Activated CD4-positive, alpha-beta T cell treated with anti-CD3 and anti-CD28 coated beads, Interleukin-2, amount 10 ng/mL, durations not matched to agents 7 days and 5 days (primary cell): ENCODE measurements at places on chromosomes 11 and 22. TPM values are rescaled to one million over a fixed set of nuclear protein-coding genes. Genes with fewer than 3 reads are reported as not detected.
A peak's percentile ranks its signal among the peaks of the same experiment; 100 is the strongest.

APOA1 gene
- total RNA-seq: 0.25 TPM

OR8G1 gene
- not detected for total RNA-seq

CD82 gene
- 126 TPM for total RNA-seq

SPTBN2 gene
- 0.25 TPM for total RNA-seq

SCARF2 gene
- total RNA-seq: 1.2 TPM

RTCB gene
- 49.1 TPM for total RNA-seq

- no peaks in the 10 kb centered on the region for H3K27me3 ChIP-seq
- H3K27ac ChIP-seq: no peak overlapping the region
- H3K4me3 ChIP-seq: no peak overlapping the region
- no peaks in the 10 kb centered on the region for H3K36me3 ChIP-seq
- H3K4me1 ChIP-seq: no peaks in the 10 kb centered on the region
- DNase-seq: no peak
Measured at GRCh38 chr11:86555866-86556265, 116.5 kb downstream of the ME3 start.

DNA sequence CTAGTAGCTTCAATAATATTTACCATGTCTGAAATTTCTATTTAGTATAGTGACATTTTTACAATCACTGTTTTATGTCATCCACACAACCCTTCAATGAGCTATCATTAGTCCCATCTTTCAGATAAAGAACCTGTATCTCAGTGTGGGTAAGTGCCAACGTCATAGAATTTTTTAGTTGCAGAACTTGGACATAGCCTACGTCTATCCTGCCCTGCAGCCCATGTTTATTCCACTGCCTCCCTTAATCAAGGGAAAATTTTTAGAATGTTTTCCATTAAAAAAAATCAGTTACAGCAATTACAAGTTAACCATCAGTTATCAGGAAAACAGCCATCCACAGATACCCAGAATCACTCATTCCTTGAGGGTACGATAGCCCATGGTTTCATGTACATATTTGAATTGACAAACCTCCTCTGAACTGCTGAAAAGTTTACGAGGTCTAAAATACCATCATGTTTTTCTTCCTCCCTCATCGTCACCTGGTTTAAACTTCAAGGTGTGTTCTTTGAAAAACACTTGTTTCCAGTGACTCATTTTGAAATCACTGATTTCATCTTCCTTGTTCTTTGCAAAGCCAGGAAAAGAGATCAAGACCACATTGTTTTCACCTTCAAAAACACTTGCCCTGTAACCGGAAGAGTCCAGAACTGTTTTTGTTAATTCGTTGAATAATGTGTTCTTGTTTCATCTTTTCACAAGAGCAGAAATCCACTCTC lies 100.9 kb downstream of the FAM76B start:
- peaks cover 25% of the 10 kb centered on the region for H3K36me3 ChIP-seq
- no peaks in the 10 kb centered on the region for H3K27me3 ChIP-seq
- peaks cover 20% of the 10 kb centered on the region for H3K4me1 ChIP-seq

DNA sequence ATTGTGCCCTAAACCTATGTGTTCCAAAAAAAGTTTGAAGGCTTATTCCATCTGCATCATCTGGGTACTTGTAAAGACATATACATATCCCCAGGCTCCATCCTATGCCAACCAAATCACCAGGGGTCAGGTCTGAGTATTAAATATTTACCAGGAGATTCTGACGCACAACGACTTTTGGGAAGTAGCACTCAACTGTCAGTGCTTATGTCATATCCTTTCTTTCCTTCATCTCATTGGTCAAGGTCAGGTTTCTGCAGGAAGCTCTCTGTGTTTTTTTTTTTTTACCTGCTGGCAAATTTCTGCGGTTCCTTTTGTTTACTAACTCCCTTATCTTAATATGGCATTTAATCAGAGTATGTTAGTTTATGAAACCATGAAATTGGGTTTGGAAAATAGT lies 22.5 kb upstream of the CYP2R1 start:
- no peak overlapping the region for H3K27ac ChIP-seq
- DNase-seq: no peak
- H3K36me3 ChIP-seq: peaks cover 11% of the 10 kb centered on the region
- no peak overlapping the region for H3K4me3 ChIP-seq
- no peaks in the 10 kb centered on the region for H3K27me3 ChIP-seq
- H3K4me1 ChIP-seq: no peaks in the 10 kb centered on the region

GRCh38 chr22:37194750-37195149 lies 6.7 kb upstream of the C1QTNF6 start:
- H3K27me3 ChIP-seq: no peaks in the 10 kb centered on the region
- H3K27ac ChIP-seq: peak overlapping the region; percentile 74
- peaks cover 13% of the 10 kb centered on the region for H3K36me3 ChIP-seq
- H3K4me3 ChIP-seq: no peak overlapping the region

DNA sequence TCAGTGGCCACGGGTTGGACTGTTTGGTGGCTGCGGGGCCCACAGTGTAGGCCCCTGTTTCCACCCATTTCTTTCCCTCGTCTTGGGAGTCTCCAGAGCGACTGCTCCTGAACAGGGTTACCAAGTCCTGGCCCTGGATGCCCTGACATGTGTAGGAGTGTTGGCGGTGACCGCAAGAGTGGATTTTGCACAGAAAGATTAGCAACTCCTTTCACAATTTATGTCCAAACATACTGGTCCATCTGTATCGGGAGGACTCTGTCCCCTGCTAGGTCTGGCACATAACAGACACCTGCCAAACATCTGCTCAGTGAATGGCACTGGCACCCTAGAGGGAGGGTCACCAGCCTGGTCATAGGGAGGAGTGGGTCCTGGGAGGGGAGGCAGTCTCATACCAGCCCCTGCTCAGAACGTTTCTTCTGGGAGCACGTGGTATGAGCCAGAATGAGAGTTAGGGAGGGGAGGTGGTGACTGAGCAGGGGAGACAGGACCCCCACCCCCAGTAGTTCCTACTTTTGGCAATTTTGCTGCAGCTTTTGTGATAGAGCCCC lies 3.4 kb upstream of the APOA1 start:
- H3K27me3 ChIP-seq: no peaks in the 10 kb centered on the region
- H3K27ac ChIP-seq: no peak overlapping the region
- peaks cover 4% of the 10 kb centered on the region for H3K4me1 ChIP-seq
- DNase-seq: no peak

DNA sequence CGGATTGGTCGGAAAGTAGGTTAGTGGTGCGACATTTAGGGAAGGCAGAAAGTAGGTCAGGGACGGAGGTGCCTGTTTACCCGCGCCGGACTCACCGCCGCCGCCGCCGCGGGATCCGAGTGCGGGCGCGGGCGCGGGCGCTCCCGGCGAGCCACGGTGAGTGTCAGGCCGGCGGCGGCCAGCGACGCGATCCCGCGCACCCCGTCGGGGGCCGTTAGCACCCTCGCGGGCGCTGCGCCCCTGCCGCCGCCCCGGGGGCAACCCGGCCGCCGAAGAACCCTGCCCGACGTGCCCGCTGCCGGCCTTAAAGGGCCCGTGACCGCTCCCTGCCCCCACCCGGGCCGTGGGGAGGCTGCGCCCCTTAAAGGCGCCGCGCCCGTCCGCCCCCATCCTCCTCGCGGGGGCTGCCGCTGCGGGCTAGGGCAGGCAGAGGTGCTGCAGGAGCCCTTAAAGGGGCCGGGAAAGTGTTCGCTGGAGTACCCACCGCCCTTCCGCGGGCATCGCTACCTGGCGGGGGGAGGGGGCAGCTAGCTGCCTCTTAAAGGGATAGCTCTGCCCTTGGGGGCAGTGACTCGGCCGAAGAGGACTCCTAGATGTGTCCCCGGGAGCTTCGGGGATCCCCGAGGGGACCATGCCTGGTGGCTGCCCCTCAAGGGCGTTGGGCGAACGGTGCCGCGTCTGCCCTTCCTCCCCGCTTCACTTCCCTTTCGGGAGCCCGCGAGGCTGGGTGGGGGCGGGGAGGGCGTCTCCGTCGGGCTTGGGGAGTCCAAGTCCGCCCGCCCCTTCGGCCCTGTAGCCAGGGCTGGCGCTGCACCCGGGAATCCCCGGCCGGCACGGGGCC lies at the start of gene BMAL1:
TSS of gene BMAL1 (plus strand) at position 23 of the 841 bp plus-strand sequence. CDS start 76,519 bp downstream, outside the sequence.
- H3K27me3 ChIP-seq: peaks cover 41% of the 10 kb centered on the region
- H3K36me3 ChIP-seq: peaks cover 7% of the 10 kb centered on the region
- peaks cover 56% of the 10 kb centered on the region for H3K4me1 ChIP-seq
- H3K4me3 ChIP-seq: peak within 1 kb of the TSS; percentile 95

- H3K36me3 ChIP-seq: no peaks in the 10 kb centered on the region
- no peaks in the 10 kb centered on the region for H3K4me1 ChIP-seq
- no peak for DNase-seq
- no peak overlapping the region for H3K27ac ChIP-seq
- H3K4me3 ChIP-seq: no peak overlapping the region
Measured at GRCh38 chr11:2737226-2737590, 37.4 kb upstream of the KCNQ1OT1 start.

- no peaks in the 10 kb centered on the region for H3K4me1 ChIP-seq
- H3K4me3 ChIP-seq: no peak overlapping the region
- no peaks in the 10 kb centered on the region for H3K36me3 ChIP-seq
- H3K27ac ChIP-seq: no peak overlapping the region
- DNase-seq: no peak
- H3K27me3 ChIP-seq: peaks cover 1% of the 10 kb centered on the region
Measured at GRCh38 chr11:74427384-74427886, 29.2 kb upstream of the PGM2L1 start.

DNA sequence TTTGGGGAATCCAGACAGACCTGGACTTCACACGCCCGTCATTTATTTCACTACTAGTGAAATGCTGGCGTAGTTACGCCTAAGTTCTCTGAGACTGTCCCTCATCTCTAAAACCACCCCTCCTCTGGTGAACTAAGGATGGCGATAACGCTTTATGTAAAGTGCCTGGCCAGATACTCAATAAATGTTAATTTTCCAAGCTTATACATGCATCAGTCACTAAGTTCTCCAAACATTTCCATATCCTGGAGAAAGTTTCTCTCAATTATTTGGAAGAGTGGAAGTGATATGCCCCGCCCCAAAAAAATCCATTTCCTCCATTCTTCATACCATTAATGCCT lies 1.1 kb upstream of the FBXO3 start:
- H3K27me3 ChIP-seq: peaks cover 26% of the 10 kb centered on the region
- DNase-seq: no peak
- H3K4me3 ChIP-seq: peak overlapping the region; percentile 92

DNA sequence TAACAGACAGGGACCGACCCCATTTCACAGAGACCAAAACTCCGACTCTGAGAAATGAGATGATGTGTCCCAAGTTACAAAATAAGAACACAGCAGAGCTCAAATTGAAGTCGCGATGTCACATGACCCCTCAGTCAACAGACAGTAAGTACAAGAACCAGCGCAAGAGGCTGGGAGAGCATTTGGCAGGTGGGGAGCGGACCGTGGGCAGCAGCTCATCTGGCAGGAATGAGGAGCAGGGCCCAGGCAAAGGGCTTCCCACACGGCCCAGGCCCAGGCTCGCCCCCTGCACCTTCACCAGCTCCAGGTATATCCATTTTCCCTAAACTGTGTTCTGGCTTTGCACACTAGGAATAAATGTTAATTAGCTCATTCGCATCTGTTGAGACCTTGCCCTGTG lies 34.3 kb downstream of the SCUBE1 start:
- no peaks in the 10 kb centered on the region for H3K36me3 ChIP-seq
- no peaks in the 10 kb centered on the region for H3K4me1 ChIP-seq
- DNase-seq: no peak

GRCh38 chr22:38176170-38176741 lies 5.4 kb downstream of the PLA2G6 start:
- no peak overlapping the region for H3K4me3 ChIP-seq
- no peak for DNase-seq

DNA sequence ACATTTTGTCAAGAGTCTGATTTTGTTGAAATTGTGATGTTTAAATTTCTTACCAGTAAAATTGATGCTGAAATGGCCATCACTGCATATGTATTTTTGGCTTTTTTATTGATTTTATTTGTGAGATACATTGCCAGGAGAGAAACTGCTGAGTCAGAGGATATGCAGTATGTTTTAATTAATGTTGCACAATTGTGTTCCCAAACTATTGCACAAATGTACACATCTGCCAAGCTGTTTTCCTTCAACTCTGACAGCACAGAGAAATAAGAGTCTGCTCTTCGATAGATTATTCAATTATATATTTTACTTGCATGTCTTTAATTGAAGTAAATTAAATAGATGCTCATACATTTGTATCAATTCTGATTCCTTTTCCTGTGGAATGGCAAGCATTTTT lies 640.2 kb upstream of the LUZP2 start:
- no peaks in the 10 kb centered on the region for H3K36me3 ChIP-seq
- DNase-seq: no peak
- no peak overlapping the region for H3K27ac ChIP-seq

DNA sequence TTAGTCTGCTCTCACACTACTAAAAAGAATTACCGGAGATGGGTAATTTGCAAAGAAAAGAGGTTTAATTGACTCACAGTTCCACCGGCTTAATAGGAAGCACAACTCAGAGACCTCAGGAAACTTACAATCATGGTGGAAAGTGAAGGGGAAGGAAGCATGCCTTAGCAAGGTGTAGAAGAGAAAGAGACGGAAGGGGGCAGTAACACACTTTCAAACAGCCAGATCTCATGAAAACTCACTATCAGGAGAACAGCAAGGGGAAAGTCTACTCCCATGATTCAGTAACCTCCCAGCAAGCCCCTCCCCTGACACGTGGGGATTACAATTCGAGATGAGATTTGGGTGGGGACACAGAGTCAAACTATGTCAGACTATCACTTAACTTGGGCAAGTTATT lies 236.6 kb upstream of the ANO3 start:
- H3K36me3 ChIP-seq: no peaks in the 10 kb centered on the region
- no peak for DNase-seq
- H3K27ac ChIP-seq: no peak overlapping the region
- no peak overlapping the region for H3K4me3 ChIP-seq
- H3K4me1 ChIP-seq: no peaks in the 10 kb centered on the region
- no peaks in the 10 kb centered on the region for H3K27me3 ChIP-seq

GRCh38 chr11:16120008-16120407 lies 236.3 kb downstream of the SOX6 start:
- no peak for DNase-seq
- no peaks in the 10 kb centered on the region for H3K36me3 ChIP-seq
- no peak overlapping the region for H3K27ac ChIP-seq
- no peaks in the 10 kb centered on the region for H3K4me1 ChIP-seq
- H3K4me3 ChIP-seq: no peak overlapping the region

DNA sequence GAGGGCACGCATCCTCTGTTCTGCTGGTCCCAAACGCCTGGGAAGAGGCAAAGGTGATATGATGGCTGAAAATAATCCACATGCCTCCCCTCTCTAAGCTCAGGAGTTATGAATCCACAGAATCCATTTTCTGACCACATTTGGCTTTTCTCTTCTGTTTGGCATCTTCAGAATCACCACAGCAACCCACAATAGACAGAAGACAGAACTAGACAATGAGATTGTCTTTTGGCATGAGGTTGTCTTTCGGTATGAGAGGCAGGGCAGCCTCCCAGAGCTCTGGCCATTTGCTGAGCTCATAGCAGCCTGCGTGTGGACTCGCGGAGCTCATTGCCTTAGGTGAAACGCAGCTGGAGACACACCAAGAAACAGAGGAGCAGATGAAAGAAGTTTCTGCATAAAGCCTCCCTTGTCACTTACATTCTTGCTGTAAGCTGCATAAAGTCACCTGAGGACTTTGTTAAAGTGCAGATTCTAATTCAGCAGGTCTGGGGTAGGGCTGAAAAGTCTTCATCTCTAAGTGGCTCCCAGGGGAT lies 868.0 kb downstream of the NTM start:
- H3K4me1 ChIP-seq: no peaks in the 10 kb centered on the region
- H3K27me3 ChIP-seq: no peaks in the 10 kb centered on the region
- no peak overlapping the region for H3K27ac ChIP-seq
- no peak overlapping the region for H3K4me3 ChIP-seq
- no peak for DNase-seq

- DNase-seq: no peak
- no peaks in the 10 kb centered on the region for H3K4me1 ChIP-seq
- H3K27ac ChIP-seq: no peak overlapping the region
- no peak overlapping the region for H3K4me3 ChIP-seq
Measured at GRCh38 chr11:68988491-68988890, 7.7 kb upstream of the MRGPRD start.
